ENCODE measurements at places on chromosomes 6 and 20. TPM values are rescaled to one million over a fixed set of nuclear protein-coding genes. Genes with fewer than 3 reads are reported as not detected.

The DEFB124 gene
- total RNA-seq, result not detected

The RIN2 gene
- total RNA-seq, result not detected

The GGTLC1 gene
- total RNA-seq, result not detected

The TRIM40 gene
- not detected for total RNA-seq

The CNBD2 gene
- 3.6 TPM for total RNA-seq

The RAB44 gene
- not detected for total RNA-seq

The BMP7 gene
- total RNA-seq, result not detected

The TEAD3 gene
- 0.66 TPM for total RNA-seq

The ZC3H12D gene
- total RNA-seq, result 28.0 TPM

The LIN28B gene
- not detected for total RNA-seq

The OPRL1 gene
- 0.16 TPM for total RNA-seq

- peak overlapping the region; percentile 61 for H3K4me3 ChIP-seq
- H3K36me3 ChIP-seq, result peaks cover 25% of the 10 kb centered on the region
- peaks cover 73% of the 10 kb centered on the region for H3K4me1 ChIP-seq
- H3K27me3 ChIP-seq, result no peaks in the 10 kb centered on the region
- peak overlapping the region; percentile 90 for H3K27ac ChIP-seq
Measured at GRCh38 chr20:62916703-62917476, 9.4 kb downstream of the DIDO1 start.

DNA sequence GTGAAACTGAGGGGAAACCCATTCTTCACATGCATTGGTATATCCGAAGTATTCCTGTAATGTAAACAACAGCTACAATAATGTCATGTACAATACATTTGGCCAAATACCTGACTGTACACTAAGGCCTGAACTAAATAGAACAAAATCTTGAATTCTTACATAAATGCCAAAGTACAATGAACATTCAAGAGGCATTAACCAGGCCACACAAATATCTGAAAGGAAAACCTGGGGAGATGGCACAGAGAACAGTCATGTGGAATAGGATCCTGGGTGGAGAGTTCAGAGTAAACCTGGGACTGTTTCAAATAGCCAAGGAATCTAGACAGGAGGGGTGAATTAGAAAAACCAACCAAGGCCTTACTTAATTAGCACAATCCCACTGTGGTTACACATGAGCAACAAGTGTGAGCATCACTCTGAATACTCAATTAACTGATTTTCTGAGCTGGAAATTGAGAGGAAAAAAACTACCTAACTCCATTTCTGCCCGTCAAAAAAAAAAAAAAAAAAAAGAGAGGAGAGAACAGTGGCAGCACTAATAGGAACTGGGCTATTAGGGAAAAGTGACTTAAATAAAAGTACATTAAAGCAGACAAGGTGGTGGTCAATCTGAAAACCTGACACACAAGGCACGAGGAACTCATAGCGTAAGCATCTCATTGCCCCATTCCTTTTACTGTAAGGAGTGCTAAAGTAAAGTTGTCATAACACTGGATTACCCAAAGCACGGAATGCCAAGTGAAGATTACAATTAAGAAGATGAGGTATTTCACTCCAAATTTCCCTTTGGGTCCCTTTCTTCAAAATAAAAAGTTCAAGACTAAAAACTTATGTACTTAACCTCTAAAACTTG is 10.9 kb downstream of the SNX5 start:
- no peak for DNase-seq
- H3K27ac ChIP-seq, result peak overlapping the region; percentile 51
- H3K4me1 ChIP-seq, result peaks cover 55% of the 10 kb centered on the region
- H3K36me3 ChIP-seq, result peaks cover 77% of the 10 kb centered on the region
- H3K27me3 ChIP-seq, result no peaks in the 10 kb centered on the region
- H3K4me3 ChIP-seq, result no peak overlapping the region

- no peaks in the 10 kb centered on the region for H3K36me3 ChIP-seq
- peaks cover 4% of the 10 kb centered on the region for H3K4me1 ChIP-seq
- H3K4me3 ChIP-seq, result no peak overlapping the region
- no peak for DNase-seq
Measured at GRCh38 chr6:90859056-90859455, 272.2 kb upstream of the MAP3K7 start.

DNA sequence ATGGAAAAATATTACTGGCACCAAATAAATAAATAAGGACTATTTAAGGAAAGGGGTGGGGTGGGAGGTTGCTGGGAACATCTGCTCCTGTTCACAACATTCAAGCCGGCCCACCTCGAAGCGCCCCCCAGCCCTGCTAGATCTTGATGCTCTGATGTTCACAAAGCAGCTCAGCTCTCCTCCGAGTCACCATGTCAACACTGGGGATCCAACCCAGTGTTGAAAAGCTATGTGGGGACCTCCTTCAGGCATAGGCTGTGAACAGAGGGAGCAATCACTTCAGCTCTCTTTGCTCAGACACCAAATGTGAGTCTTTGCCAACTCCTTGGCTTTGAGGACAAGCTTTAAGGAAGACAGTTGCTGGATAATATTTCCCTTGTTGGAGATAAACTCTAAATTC is 176.8 kb upstream of the NT5E start:
- DNase-seq, result no peak
- no peaks in the 10 kb centered on the region for H3K27me3 ChIP-seq
- no peaks in the 10 kb centered on the region for H3K36me3 ChIP-seq

GRCh38 chr20:17687800-17688199 is 5.8 kb upstream of the RRBP1 start:
- H3K4me1 ChIP-seq, result peaks cover 2% of the 10 kb centered on the region
- no peaks in the 10 kb centered on the region for H3K36me3 ChIP-seq
- no peak for DNase-seq
- no peak overlapping the region for H3K27ac ChIP-seq
- peaks cover 50% of the 10 kb centered on the region for H3K27me3 ChIP-seq
- no peak overlapping the region for H3K4me3 ChIP-seq

GRCh38 chr20:45235995-45236394 is 14.8 kb downstream of the SEMG2 start:
- H3K4me3 ChIP-seq, result no peak overlapping the region
- DNase-seq, result no peak
- no peaks in the 10 kb centered on the region for H3K4me1 ChIP-seq
- peaks cover 51% of the 10 kb centered on the region for H3K27me3 ChIP-seq
- H3K36me3 ChIP-seq, result no peaks in the 10 kb centered on the region
- H3K27ac ChIP-seq, result no peak overlapping the region

DNA sequence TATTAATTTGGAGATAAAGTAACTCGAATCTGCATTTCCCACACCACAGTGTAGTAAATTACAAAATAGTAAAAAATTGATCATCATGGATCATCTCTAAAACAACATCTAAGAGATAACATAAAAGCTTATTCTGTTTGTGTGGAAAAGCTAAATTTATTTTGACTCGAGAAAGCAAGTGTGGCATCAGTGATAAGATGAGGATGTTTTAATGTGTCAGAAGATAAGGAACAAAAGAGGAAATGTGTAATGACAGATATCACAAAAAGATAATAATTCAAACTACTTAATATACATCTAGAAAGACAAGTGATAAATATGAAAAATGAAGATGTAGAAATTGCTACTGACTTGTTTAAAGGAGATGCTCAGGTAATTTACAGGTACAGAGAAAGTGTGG is 74.1 kb downstream of the DNAH8 start:
- H3K27ac ChIP-seq, result no peak overlapping the region
- no peaks in the 10 kb centered on the region for H3K36me3 ChIP-seq
- no peak overlapping the region for H3K4me3 ChIP-seq
- no peaks in the 10 kb centered on the region for H3K4me1 ChIP-seq
- H3K27me3 ChIP-seq, result peaks cover 28% of the 10 kb centered on the region
- no peak for DNase-seq

- no peak for DNase-seq
- peak overlapping the region; percentile 84 for H3K27ac ChIP-seq
- peaks cover 4% of the 10 kb centered on the region for H3K36me3 ChIP-seq
- peak overlapping the region; percentile 18 for H3K4me3 ChIP-seq
Measured at GRCh38 chr20:17611540-17612286, 41.8 kb downstream of the DSTN start.

GRCh38 chr6:168078175-168078942 is 653 bp downstream of the FRMD1 start:
- no peak overlapping the region for H3K27ac ChIP-seq
- H3K4me1 ChIP-seq, result no peaks in the 10 kb centered on the region
- H3K27me3 ChIP-seq, result no peaks in the 10 kb centered on the region
- no peaks in the 10 kb centered on the region for H3K36me3 ChIP-seq

GRCh38 chr20:57350081-57350710 is 859 bp upstream of the RAE1 start:
- H3K4me1 ChIP-seq, result peaks cover 25% of the 10 kb centered on the region
- no peak for DNase-seq
- peak overlapping the region; percentile 60 for H3K27ac ChIP-seq
- H3K27me3 ChIP-seq, result peaks cover 5% of the 10 kb centered on the region
- H3K4me3 ChIP-seq, result peak overlapping the region; percentile 55
- H3K36me3 ChIP-seq, result peaks cover 16% of the 10 kb centered on the region

DNA sequence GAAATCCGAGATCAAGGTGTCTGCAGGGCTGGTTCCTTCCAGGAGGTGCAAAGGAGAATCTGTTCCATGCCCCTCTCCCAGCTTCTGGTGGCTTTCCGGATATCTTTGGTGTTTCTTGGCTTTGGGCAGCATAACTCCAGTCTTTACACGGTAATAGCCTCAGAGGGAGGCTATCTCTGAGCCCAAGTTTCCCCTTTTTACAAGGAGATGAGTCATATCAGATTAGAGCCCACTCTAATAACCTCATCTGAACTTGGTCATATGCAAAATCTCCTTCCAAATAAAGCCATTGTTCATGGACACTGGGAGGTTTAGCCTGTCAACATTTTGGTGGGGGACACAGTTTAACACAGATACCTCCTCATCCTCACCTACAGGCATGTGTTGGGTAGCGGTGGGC is 213.7 kb downstream of the ATXN1 start:
- peaks cover 9% of the 10 kb centered on the region for H3K4me1 ChIP-seq
- no peak overlapping the region for H3K27ac ChIP-seq
- no peak overlapping the region for H3K4me3 ChIP-seq
- no peak for DNase-seq

- H3K27ac ChIP-seq, result no peak overlapping the region
- H3K27me3 ChIP-seq, result no peaks in the 10 kb centered on the region
- no peaks in the 10 kb centered on the region for H3K4me1 ChIP-seq
- no peaks in the 10 kb centered on the region for H3K36me3 ChIP-seq
Measured at GRCh38 chr6:48417927-48418326, 306.9 kb upstream of the PTCHD4 start.

- H3K36me3 ChIP-seq, result no peaks in the 10 kb centered on the region
- DNase-seq, result no peak
- H3K4me3 ChIP-seq, result no peak overlapping the region
- H3K27ac ChIP-seq, result no peak overlapping the region
- peaks cover 7% of the 10 kb centered on the region for H3K4me1 ChIP-seq
Measured at GRCh38 chr20:20010639-20011500, 6.3 kb upstream of the NAA20 start.

- no peak for DNase-seq
- H3K4me3 ChIP-seq, result no peak overlapping the region
- H3K27ac ChIP-seq, result no peak overlapping the region
Measured at GRCh38 chr6:30775104-30775503, 30.8 kb upstream of the IER3 start.

- H3K4me3 ChIP-seq, result no peak overlapping the region
- peak overlapping the region; percentile 29 for H3K27ac ChIP-seq
- H3K27me3 ChIP-seq, result no peaks in the 10 kb centered on the region
- H3K4me1 ChIP-seq, result peaks cover 34% of the 10 kb centered on the region
Measured at GRCh38 chr20:10487142-10488136, 52.3 kb downstream of the SLX4IP start.

- H3K4me3 ChIP-seq, result no peak overlapping the region
- no peaks in the 10 kb centered on the region for H3K36me3 ChIP-seq
- H3K4me1 ChIP-seq, result peaks cover 28% of the 10 kb centered on the region
- H3K27ac ChIP-seq, result no peak overlapping the region
- no peaks in the 10 kb centered on the region for H3K27me3 ChIP-seq
- DNase-seq, result no peak
Measured at GRCh38 chr20:59016795-59017492, 2.3 kb upstream of the TUBB1 start.

DNA sequence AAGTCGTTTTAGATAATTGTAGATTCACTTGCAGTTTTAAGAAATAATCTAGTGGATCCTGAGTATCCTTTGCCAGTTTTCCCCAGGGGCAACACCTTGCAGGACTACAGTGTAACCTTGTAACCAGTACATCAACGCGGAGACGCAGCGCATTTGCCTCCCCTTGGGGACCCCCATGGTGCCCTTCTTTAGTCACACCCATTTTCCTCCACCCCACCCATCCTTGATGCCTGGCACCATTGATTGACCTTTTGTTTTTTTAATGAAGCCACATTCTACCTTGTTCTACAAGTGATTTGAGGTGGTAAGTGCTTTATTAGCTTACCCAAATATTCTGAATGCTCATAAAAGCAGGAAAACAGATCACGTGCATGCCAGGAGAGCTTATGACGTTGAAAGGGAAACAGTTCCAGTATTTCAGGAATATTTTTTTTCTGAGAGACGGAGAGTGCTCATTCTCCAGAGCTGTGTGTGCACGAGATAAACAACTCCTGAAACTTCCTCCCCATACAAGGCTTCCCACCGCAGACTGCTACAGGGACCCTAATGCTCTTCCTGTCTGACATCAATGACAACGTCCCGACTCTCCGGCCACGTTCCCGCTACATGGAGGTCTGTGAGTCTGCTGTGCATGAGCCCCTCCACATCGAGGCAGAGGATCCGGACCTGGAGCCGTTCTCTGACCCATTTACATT is 35.7 kb downstream of the CDH26 start:
- H3K27me3 ChIP-seq, result no peaks in the 10 kb centered on the region
- H3K4me3 ChIP-seq, result no peak overlapping the region
- H3K36me3 ChIP-seq, result peaks cover 4% of the 10 kb centered on the region
- H3K4me1 ChIP-seq, result no peaks in the 10 kb centered on the region
- H3K27ac ChIP-seq, result no peak overlapping the region

DNA sequence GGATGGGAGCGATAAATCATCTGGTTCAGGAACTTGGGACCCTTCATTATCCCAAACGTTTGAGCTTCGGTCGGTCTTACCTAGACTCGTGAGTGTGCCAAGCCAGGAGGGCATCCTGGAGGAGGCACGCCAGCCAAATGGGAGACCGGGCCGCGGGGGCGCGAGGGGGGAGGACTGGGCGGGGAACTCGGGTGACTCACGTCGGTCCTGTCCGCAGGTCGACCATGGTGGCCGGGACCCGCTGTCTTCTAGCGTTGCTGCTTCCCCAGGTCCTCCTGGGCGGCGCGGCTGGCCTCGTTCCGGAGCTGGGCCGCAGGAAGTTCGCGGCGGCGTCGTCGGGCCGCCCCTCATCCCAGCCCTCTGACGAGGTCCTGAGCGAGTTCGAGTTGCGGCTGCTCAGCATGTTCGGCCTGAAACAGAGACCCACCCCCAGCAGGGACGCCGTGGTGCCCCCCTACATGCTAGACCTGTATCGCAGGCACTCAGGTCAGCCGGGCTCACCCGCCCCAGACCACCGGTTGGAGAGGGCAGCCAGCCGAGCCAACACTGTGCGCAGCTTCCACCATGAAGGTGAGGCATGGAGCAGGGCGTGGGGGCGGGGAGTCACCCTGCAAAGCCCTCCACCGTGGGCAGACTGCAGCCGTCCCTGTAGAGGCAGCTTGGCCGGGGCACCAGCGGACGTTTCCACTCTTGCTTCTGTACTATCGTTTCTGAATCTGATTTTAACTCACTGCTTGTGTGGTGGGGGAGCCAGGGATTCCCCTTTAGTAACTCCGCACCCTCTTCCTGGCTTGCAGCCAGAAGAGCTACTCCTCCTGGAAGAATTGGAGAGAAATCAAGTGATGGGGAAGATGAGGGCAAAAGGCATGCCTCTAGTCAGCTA is 2.7 kb downstream of the BMP2 start:
- H3K36me3 ChIP-seq, result no peaks in the 10 kb centered on the region
- H3K27me3 ChIP-seq, result peaks cover 71% of the 10 kb centered on the region
- no peaks in the 10 kb centered on the region for H3K4me1 ChIP-seq

Data from activated naive CD8-positive, alpha-beta T cell treated with anti-CD3 and anti-CD28 coated beads for 36 hours (primary cell).